ENCODE measurements at places on chromosomes 3 and 15. TPM values are rescaled to one million over a fixed set of nuclear protein-coding genes. Genes with fewer than 3 reads are reported as not detected.

The LSMEM2 gene
- total RNA-seq = not detected

The ASB14 gene
- not detected for total RNA-seq

The LRRC2 gene
- total RNA-seq = under 0.01 TPM

The MELTF gene
- total RNA-seq = 5.8 TPM

The PSTPIP1 gene
- 3.3 TPM for total RNA-seq

The BNC1 gene
- total RNA-seq = 66.2 TPM

The C3orf49 gene
- not detected for total RNA-seq

The PCOLCE2 gene
- total RNA-seq = 3.5 TPM

The GOLGA8F gene
- not detected for total RNA-seq

The EFCC1 gene
- not detected for total RNA-seq

The CMSS1 gene
- 20.8 TPM for total RNA-seq

The CCDC12 gene
- 17.8 TPM for total RNA-seq

The FEZF2 gene
- total RNA-seq = not detected

The SLCO2A1 gene
- total RNA-seq = 2.2 TPM

The GBE1 gene
- 37.1 TPM for total RNA-seq

The HDC gene
- not detected for total RNA-seq

The TOMM70 gene
- total RNA-seq = 43.5 TPM

The SLC2A2 gene
- not detected for total RNA-seq

The TRPM1 gene
- total RNA-seq = not detected

The HESX1 gene
- 0.67 TPM for total RNA-seq

The ITIH1 gene
- not detected for total RNA-seq

The ZNF662 gene
- 0.64 TPM for total RNA-seq

The AP3B2 gene
- 12.3 TPM for total RNA-seq
